Activated T-cell treated with anti-CD3 and anti-CD28 coated beads, Interleukin-2, amount 50 U/mL, for 48 hours (primary cell): ENCODE measurements at places on chromosomes 11 and 22.
A peak's percentile ranks its signal among the peaks of the same experiment; 100 is the strongest.

DNA sequence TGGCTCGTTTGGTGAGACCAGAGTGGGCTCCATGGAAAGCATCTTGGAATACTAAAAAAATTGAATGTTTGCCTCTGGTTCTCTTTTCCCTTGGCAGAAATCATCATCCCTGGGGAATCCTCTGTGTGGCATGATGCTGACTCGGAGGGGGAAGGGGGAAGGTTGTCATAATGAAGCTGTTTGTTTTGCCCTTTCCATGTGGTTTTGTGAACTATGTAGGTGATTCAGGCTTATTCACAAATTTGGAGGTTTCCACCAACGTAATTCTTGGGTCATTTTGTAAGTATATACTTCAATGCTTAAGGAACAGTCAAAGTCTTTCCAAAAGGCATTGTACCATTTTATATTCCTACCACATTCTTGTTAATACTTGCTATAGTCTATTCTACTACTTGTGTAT lies 754.0 kb upstream of the FAT3 start:
- DNase-seq, result no peak

- DNase-seq, result no peak
Observed at GRCh38 chr11:34254011-34254410, 103.8 kb downstream of the ABTB2 start.

DNA sequence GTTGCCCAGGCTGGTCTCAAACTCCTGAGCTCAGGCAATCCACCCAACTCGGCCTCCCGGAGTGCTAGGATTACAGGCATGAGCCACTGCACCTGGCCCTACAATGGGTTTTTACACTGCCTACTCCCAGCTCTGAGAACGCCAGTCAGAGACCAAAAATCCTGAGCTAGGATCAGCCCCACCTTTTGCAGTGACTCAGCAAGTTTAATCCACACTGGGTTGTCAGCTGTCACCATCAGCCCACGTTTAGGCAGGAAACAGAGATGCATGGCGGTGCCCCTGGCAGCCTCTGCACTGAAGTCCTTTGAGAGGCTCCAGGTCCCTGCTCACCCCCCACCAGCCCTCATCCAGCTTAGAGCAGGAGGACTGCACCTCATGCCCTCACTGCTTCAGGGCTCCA lies 117.6 kb downstream of the ARHGAP8 start:
- no peak for DNase-seq

DNA sequence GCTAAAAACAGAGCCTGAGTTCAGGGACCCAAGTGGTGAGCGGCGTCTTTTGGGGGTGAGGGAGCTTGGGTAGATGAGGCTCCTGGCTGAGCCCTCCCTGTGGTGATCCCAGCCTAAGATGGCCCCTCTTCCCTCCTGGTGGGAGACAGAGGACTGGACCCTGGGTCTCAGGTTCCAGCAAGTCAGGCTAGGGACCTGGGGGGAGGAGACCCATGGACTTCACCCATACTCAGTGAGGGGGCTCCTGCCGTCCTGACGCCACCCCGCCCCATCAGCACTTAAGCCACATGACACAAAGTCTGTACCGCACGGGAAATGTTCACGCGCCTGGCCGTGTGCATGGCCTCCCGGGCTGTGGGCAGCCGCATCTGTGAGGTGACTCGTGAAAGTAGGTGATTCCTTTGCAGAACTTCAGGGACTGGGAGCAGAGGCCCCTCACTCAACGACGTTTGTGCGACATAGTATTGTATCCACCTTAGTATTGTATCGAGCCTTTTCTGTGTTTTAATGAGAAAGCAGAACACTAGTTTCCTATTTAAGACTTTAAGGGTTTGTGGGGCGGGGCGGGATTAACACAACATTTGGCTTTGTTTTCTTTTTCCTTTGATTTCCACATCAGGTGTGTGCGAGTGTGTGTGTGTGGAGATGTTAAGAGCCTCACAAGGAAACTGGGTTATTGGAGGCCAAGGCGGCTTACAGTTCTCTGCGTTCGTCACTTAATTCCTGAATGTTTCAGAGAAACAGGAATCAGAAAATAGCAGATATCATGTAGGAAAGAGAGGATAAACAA lies 18.4 kb upstream of the TMEM191C start:
- peak; percentile 7 for DNase-seq

DNA sequence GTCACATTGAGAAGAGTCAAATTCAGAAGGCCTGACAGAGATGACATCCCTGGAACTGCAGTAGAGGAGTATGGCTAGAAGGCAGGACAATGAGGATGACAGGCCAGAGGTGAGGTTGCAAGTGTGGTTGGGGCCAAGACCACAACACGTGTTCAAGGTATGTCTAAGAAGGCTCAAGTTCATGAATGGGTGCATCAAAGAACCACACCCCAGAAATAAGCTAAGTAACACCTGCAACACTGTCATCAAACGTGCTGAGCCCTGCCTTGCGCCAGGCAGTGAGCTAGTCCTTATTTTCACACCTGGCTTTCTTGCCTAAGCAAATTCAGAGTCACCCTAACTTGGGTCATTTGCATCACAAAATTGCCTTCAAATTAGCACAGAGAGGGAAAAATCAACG lies 313.6 kb downstream of the KIRREL3 start:
- DNase-seq, result no peak

DNA sequence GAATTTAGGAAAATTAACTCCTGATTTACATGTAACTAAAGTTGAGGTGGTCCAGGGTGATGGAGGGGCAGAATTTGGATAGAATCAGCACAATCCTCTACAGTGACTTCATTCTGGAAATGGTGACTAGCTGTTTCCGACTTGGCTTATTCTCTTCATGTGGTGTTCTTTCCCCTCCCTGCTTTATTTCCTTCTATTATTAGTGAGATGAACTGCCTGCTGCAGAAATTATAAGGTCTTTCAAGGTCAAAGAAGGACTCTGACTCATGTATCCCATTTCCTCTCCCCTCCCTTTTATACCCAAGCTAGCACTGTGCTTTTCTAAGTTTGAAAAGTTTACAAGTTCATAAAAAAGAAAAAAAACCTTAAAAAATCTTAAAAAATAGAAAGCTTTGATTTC lies 12.2 kb upstream of the MRPL17 start:
- DNase-seq, result no peak

GRCh38 chr11:114167771-114168448 lies 108.4 kb downstream of the ZBTB16 start:
- DNase-seq, result no peak

GRCh38 chr11:60860943-60861342 lies 5.2 kb upstream of the PTGDR2 start:
- no peak for DNase-seq

GRCh38 chr11:65579291-65579690 lies 3.4 kb downstream of the EHBP1L1 start:
- no peak for DNase-seq

- no peak for DNase-seq
Observed at GRCh38 chr11:41399323-41399722, 60.1 kb downstream of the LRRC4C start.

GRCh38 chr11:128634395-128634794 lies 47.0 kb upstream of the ETS1 start:
- no peak for DNase-seq

DNA sequence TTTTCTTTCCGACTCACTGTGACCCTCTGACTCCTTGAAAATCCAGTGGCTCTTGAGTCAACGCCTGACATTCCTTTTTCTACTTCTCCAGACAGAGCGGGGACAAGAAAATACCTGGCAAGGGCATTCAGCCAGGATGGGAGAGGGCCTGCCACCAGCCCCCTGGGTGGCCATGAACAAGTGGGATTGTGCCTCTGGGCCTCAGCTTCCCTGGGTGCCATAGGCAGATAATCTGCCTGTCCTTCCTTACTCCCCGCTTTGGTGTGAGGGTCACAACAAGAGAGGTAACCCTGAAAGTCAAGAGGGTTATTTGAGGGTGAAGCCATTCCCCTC lies 613.9 kb upstream of the CADM1 start:
- no peak for DNase-seq

DNA sequence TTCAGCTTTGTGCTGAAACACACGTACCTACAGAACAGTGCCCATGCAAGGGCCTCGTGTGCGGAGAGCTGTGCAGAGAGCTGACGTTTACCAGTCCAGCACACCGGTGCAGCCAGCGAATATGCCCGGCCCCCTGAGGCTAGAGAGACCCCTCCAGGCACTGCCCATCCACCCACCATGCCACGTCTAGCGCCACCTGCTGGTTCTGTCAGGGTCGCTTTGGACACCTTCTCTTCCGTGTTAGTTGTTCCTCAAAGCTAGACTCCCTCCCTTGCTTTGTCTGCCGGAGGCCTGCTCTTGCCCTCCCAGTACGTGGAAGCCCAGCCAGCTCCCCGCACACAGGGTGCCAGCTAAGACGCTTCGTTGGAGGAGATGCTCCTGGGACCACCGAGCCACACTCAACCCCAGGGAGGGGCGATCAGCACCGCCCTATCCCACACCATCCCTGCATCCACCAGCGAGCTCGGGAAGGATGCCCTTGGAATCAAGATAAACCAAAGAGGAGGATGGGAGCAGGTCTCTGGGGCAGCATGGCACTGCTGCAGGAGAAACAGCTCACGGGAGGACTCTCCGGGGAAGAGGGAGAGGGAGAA lies 43.4 kb downstream of the CPT1A start:
- DNase-seq, result peak; percentile 66

- no peak for DNase-seq
Observed at GRCh38 chr11:125300791-125301218, 136.3 kb downstream of the PKNOX2 start.

GRCh38 chr11:57940044-57940756 lies 83.5 kb upstream of the OR9Q1 start:
- no peak for DNase-seq

- no peak for DNase-seq
Observed at GRCh38 chr11:129143335-129143734, 48.8 kb downstream of the ARHGAP32 start.

DNA sequence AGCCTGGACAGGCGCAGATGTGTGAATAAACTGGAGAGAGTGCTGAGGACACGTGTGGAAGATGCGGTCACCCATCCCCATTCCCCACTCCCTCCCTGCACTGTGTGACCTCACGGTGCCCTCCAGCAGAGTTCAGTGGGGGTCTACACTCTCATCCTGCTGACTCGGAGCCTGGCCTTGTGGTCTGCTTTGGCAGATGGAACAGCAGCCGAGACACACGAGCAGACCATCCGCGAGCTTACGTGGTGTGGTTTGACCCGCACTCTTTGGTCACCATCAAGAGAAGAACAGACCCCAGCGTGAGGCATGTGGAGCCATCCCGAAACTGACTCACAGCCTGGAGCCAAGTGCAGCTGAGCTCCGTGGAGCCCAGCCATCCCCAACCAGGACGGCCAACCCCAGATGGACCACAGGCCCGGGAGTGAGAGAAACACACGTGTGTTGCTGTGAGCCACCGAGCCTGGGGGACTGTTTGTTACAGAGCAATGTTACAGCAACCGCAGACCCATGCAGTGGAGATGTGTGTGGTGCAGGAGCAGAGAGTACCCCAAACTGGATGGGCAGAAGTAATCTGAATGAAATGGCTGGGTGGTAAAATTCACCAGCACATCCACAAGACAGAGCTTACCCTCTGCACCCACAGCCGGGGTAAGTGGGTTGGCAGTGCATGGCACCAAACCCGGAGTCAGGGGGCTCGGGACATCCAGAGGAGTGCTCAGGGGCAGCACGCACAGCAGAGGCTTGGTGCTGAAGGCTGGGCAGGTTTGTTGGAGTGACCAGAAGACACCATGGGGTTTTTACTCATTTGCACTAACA lies 90.7 kb downstream of the RTL6 start:
- no peak for DNase-seq

DNA sequence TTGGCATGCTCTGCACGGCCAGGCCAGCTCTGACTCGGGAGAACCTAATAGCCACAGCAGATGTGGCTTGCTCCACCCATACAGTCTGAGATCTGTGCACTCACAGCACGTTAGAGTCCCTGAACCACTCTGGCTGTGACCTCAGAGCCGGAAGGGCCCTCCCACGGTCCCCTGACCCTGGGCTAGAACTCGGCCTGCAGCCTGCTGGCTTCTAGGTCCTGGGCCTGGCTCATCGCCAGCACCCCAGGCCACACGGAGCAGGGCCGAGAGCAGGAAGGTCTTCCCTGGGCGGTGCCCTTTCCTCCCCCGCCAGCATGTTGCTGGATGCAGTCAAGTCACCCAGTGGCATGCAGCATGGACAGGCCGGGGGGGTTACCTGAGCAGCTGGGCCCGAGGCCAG lies 35.3 kb upstream of the TTLL12 start:
- DNase-seq, result no peak

DNA sequence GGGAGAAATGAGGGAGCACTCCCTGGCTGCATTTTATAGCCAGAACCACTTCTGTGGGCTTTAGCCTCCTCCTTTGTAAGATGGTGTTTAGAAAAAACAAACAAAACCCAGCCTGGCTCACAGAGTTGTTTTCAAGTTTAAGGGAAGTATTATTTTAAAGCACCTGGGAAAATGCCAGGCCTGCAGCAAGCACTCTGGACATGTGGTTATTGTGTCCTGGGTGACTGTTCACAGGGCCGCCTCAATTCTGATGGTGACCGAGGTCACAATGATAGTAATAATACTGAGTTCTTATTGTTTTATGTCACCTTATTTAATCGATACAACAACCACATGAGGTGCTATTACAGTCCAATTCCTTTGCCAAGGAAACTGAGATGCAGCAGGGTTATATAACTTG lies 20.7 kb upstream of the SLC22A12 start:
- DNase-seq, result no peak

DNA sequence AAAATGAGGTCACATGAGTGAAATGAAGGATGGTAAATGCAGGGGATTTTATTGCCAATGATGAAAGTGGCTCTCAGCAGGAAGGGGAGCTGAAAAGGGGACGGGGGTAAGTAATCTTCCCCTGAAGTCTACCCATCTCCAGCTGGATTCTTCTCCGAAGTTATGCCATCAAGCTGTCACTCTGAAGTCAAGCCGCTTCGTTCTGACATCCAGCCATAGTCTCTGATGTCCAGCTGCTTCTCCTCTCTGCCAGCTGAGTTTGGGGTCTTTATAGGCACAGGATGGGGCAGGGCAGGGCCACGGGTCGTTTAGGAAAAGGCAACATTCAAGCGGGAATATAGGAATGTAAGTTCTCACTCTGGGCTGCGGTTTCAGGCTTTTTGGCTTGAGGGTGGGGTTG lies 181.9 kb upstream of the ANO3 start:
- DNase-seq, result no peak
